ENCODE measurements at places on chromosomes 1 and 21. TPM values are rescaled to one million over a fixed set of nuclear protein-coding genes. Genes with fewer than 3 reads are reported as not detected.

The IL19 gene
- not detected for total RNA-seq

The DSCAM gene
- total RNA-seq = 0.06 TPM

The PCP4L1 gene
- not detected for total RNA-seq

The CLDN8 gene
- not detected for total RNA-seq

The NMNAT2 gene
- 0.65 TPM for total RNA-seq

The VSIG8 gene
- not detected for total RNA-seq

The CRNN gene
- total RNA-seq = not detected

The AMPD2 gene
- total RNA-seq = 63.8 TPM

Data from epithelial cell of proximal tubule (primary cell).